Left lung (tissue), 14 donors: ENCODE measurements at places on chromosomes 6 and 20.

DNA sequence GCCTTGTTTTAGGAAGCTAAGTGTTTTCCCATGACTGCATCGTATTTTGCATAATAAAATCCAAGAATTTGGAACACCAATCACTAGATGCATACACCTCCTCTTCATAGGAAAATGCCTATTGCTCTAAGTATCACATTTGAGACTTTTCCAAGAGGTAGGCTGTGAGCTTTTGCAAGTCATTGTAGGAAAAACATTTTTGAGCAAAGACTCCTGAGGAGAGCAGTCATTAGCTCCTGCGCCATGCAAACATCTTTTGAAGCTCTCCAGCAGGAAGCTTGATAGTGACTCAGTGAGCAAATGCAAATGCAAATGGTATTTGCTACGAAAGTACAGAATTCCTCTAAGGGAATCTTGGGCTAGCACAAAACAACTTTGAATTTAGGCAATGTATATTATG is 750.4 kb downstream of the QKI start:
- no peaks in the 10 kb centered on the region for H3K36me3 ChIP-seq
- H3K4me1 ChIP-seq, result no peaks in the 10 kb centered on the region
- no peak overlapping the region for H3K4me3 ChIP-seq
- DNase-seq, result no peak
- H3K27me3 ChIP-seq, result no peaks in the 10 kb centered on the region

GRCh38 chr6:64737418-64737817 is 969.6 kb downstream of the EYS start:
- no peaks in the 10 kb centered on the region for H3K4me1 ChIP-seq
- H3K27me3 ChIP-seq, result no peaks in the 10 kb centered on the region
- H3K36me3 ChIP-seq, result no peaks in the 10 kb centered on the region
- no peak overlapping the region for H3K4me3 ChIP-seq
- DNase-seq, result no peak

- no peaks in the 10 kb centered on the region for H3K27me3 ChIP-seq
- peaks cover 88% of the 10 kb centered on the region for H3K36me3 ChIP-seq
- no peaks in the 10 kb centered on the region for H3K4me1 ChIP-seq
- no peak overlapping the region for H3K4me3 ChIP-seq
Measured at GRCh38 chr6:78999737-79000136, 78.3 kb downstream of the PHIP start.

GRCh38 chr20:63588641-63589041 is 14.6 kb upstream of the HELZ2 start:
- no peak overlapping the region for H3K27ac ChIP-seq
- DNase-seq, result no peak
- H3K4me3 ChIP-seq, result no peak overlapping the region
- no peaks in the 10 kb centered on the region for H3K36me3 ChIP-seq
- H3K27me3 ChIP-seq, result no peaks in the 10 kb centered on the region
- no peaks in the 10 kb centered on the region for H3K4me1 ChIP-seq

GRCh38 chr6:82363428-82364086 is at the start of gene TPBG:
TSS of gene TPBG (plus strand) at chr6:82363817. CDS start at chr6:82364962, 1,145 bp downstream.
- H3K27ac ChIP-seq, result peak within 1 kb of the TSS; percentile 81
- H3K27me3 ChIP-seq, result peaks cover 76% of the 10 kb centered on the region
- no peaks in the 10 kb centered on the region for H3K4me1 ChIP-seq
- H3K4me3 ChIP-seq, result peak within 1 kb of the TSS; percentile 58

- no peak for DNase-seq
- H3K27ac ChIP-seq, result no peak overlapping the region
- peaks cover 60% of the 10 kb centered on the region for H3K27me3 ChIP-seq
- no peaks in the 10 kb centered on the region for H3K36me3 ChIP-seq
- H3K4me3 ChIP-seq, result no peak overlapping the region
Measured at GRCh38 chr6:70281923-70282311, 21.0 kb downstream of the COL9A1 start.

GRCh38 chr20:31718952-31719643 is 3.6 kb downstream of the BCL2L1 start:
- H3K4me3 ChIP-seq, result peak overlapping the region; percentile 12
- H3K27me3 ChIP-seq, result no peaks in the 10 kb centered on the region
- H3K4me1 ChIP-seq, result peaks cover 80% of the 10 kb centered on the region
- DNase-seq, result no peak

- peak overlapping the region; percentile 82 for H3K27ac ChIP-seq
- H3K27me3 ChIP-seq, result no peaks in the 10 kb centered on the region
- no peak overlapping the region for H3K4me3 ChIP-seq
- peaks cover 35% of the 10 kb centered on the region for H3K36me3 ChIP-seq
- H3K4me1 ChIP-seq, result peaks cover 28% of the 10 kb centered on the region
- DNase-seq, result no peak
Measured at GRCh38 chr6:35599761-35600658, 87.3 kb upstream of the TULP1 start.

DNA sequence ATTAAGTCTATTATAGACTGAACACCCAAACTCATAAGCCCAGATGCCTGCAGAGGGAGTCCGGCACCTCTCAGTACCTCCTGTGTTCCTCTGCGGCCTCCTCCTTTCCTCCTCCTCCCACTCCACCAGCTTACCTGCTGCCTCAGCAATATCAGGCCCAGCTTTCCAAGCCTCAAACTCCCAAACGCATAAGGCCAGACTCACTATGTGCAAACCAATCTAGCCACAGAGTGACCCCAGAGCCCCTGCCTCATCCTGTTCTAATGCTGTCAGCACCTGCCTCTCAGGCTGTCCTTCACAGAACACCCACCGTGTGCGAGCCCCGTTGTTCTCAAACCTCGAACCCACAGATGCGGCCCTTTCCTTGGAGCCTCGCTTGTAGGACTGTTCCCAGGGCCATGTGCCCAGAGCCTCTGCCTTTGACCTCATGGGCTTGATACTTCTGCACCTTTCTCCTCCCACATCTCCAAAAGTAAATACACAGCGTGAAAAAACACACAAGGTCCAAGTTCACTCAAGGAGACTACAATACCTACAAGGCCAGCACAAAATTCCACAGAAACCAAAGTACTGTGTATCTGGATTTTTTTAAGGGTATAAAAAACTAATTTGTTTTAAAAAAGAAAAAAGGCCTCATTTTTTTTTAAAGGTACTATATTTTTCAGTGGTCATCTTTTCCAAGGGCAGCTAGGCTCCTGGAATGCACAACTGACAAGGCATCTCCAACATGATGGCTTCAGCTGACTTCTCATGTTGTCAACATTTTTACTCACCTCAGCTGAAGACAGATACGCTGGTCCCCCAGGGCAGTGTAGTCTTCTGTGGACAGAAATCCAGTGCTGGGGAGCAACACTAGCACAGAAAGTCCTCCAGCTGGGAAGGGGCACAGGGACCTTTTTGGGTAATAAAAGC is 52.3 kb downstream of the ABHD12 start:
- H3K27me3 ChIP-seq, result no peaks in the 10 kb centered on the region
- no peak overlapping the region for H3K27ac ChIP-seq
- DNase-seq, result no peak
- H3K36me3 ChIP-seq, result peaks cover 23% of the 10 kb centered on the region

DNA sequence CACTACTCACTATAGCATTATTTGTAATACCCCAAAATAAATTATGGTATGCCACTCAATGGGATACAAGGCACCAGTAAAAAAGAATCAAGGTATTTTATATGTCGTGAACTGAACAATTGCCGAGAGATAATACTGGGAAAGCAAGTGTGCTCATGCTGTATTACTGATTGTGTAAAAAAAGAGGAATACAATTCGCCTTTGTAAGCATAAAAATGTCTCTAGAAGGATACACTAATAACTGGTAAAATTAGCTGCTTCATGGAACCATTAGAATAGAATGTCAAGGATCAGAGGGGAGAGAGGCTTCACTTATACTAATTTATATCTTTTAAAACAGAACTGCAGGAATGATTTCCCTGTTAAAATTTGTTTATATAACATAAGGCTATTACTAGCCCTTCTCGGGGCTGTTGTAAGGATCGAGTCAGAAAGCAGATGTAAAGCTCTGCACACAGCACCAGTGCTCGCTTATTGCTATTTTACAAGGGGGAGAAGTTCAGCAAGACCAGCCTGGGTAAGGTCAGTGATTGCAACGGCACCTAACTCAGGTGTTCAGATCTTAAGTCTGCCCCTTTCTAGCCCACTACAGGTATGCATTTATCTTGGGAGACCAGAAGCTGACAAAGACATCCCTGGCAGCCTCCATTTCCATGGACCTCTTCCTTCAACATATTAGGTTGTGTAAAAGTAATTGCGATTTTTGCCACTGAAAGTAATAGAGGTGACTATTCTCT is 61.6 kb downstream of the MYH7B start:
- no peak overlapping the region for H3K4me3 ChIP-seq
- H3K27me3 ChIP-seq, result no peaks in the 10 kb centered on the region
- no peak for DNase-seq
- H3K27ac ChIP-seq, result no peak overlapping the region

DNA sequence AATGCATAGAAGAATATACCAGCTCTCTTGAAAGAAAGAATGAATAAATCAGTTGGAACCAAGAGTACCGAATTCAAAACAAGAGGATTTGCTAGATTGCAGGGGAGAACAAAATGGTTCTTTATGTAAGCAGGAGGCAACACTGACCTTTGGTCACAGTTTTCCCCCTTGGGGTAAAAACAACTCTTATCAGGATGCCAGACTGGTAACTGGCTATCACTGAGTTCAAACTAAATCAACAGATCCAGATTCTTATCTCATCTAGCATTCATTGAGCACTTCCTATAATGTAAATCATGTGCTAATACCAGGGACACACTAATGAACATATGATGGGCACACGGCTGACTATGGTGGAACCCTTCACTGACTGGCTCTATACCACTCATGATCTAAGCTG is 4.8 kb upstream of the IL17F start:
- H3K4me3 ChIP-seq, result no peak overlapping the region
- DNase-seq, result no peak
- H3K27ac ChIP-seq, result no peak overlapping the region
- no peaks in the 10 kb centered on the region for H3K27me3 ChIP-seq
- H3K4me1 ChIP-seq, result no peaks in the 10 kb centered on the region

DNA sequence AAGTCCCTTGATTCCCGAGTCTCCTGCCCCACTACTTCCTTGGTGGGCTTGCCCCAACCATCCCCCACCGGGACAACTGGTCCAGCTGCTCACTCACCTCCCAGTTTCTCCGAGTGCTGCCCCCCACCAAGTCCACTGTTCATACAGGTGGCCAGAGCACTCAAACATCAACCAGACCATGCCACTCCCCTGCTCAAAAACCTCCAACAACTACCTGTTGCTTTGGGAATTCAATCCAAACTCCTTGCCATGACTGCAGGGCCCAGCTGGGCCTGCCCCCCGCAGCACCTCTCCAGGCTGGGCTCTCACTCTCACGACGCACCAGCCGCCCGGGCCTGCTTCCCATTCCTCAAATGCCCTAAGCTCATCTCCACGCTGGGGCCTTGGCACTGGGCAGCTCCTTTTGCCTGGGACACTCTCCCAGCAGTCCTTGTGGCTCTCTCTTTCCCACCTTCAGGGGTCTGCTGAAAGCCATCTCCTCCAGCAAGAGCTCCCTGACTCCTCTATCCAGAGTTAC is 97.5 kb downstream of the NFATC2 start:
- H3K27ac ChIP-seq, result no peak overlapping the region
- no peaks in the 10 kb centered on the region for H3K27me3 ChIP-seq
- H3K4me1 ChIP-seq, result peaks cover 9% of the 10 kb centered on the region
- no peak for DNase-seq

DNA sequence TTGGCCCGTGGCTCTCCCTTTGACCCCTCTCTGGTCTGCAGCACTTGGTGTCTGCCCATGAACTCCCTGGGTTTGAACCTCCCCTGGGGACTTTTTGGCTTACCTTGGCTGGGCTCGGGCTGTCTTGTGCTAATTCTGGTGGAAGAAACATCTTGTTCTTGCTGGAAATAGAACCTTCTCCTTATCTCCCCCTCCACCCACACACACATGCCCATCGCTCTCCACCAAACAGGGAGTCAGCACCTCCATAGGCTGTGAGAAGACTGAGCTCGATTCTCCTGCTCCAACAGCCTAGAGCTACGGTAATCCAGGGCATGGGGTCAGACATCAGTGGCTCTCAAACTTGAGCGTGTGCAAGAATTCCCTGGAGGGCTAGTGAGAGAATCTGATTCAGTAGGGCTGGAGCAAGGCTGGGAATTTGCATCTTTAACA is 114.4 kb upstream of the SLC22A23 start:
- DNase-seq, result no peak
- no peaks in the 10 kb centered on the region for H3K36me3 ChIP-seq
- no peaks in the 10 kb centered on the region for H3K4me1 ChIP-seq
